ENCODE measurements at places on chromosomes 7 and 10.

GRCh38 chr10:86047588-86047987, 319.0 kb downstream of the GRID1 start:
- DNase-seq = no peak

DNA sequence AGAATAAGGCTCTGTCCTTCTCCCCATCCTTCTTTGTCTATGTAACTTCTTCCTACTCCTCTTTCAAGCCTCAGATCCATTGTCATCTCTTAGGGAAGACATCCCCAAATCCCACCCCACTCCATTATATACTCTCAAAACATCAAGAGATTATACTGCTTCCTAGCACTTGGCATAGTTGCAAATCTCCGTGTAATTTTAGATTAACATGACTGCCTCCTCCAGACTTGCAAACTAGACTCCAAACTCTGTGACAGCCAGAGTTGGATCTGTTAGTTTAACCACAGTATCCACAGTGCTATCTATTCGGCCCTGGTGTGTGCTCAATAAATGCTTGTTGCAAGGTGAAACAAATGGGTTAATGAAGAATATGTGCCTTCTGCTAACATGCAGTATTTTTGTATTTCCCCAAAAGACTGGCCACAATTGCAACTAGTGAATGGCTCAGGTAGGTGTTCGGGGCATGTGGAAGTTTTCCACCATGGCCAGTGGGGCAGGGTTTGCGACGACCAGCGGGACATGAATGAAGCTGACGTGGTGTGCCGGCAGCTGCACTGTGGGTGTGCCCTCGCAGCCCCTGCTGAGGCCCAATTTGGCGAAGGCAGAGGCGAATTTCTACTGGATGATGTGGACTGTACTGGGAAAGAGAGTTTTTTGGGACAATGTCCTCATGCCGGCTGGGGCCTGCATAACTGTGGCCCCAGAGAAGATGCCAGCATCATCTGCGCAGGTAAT, 34.5 kb upstream of the C10orf120 start:
- no peak for DNase-seq

DNA sequence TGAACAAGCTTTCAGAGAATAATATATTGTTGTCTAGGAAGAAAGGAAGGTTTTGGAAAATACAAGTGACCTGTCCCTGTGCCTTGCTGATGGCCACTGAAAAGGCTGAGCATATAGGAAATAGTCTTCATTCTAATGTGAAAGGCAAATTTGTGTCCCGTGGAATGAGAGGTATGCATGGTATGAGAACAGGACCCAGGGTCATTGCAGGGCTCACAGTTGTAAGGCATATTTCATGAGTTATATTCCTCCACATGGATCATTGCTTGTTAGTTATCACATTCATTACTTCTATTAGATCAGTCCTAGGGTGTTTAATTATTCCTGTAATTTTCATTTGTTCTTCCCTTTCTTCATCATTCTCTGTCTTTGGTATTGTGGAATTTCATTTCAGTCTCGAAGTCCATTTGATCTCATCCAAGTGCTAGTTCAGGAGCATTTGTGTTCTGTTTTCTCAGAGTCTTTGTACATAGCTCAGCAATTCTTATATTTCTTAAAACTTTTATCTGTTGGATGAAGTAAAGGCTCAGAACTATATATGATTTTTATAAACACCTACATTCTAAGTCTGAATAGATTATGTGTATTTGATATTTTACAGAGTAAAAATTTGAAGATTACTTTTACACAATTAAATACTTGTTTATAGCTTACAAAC, 39.4 kb upstream of the ARHGAP21 start:
- DNase-seq = no peak

DNA sequence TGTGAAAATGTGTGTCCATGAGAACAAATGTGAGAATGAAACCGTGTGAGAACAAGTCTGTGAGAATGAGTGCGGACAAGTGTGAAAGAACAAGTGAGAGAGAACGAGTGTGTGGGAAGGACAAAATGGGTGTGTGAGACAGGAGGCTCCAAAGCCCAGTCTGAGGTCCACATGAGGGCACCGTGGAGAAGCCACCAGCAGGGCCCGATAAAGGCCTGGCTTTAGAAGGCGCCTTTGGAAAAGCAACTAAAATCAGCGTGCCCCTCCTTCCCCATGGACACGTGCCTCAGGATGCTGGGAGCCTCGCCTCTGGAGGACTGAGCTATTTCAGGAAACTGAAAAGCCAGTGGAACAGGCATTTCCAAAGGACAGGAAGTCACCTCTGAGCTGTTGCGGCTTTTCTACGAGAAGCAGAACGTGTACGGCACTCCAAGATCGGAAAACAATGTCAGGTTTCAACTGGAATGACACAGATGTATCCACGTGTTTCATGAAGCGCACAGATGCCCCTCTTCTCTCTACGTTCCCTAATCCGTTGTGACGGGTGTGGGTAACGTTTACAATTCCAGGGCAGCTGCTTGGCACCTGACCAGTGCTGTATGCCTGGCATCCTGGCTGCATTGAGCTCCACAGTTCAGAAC, 46.4 kb downstream of the ESYT2 start:
- no peak for DNase-seq

- DNase-seq = no peak
Observed at GRCh38 chr7:146002431-146003078, 114.0 kb upstream of the CNTNAP2 start.

DNA sequence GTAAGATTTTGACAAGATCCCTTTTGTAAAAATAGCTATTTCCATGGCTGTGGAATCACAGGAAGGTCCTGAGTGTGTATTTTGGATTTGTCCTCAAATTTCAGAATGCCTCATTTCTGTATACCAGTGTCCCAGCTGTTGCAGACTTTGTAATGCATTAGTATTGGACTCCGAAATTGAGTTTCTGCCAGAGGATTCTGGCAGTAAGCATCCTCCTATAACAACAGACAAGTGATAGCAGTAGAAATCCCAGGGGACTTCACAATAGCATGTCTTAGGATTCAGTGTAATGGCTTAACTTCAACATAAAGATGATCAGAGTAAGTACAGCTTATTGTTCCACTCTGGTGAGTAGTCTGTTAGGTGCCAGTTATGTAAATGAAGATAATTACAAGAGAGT, 104.6 kb downstream of the FOXP2 start:
- DNase-seq = no peak

DNA sequence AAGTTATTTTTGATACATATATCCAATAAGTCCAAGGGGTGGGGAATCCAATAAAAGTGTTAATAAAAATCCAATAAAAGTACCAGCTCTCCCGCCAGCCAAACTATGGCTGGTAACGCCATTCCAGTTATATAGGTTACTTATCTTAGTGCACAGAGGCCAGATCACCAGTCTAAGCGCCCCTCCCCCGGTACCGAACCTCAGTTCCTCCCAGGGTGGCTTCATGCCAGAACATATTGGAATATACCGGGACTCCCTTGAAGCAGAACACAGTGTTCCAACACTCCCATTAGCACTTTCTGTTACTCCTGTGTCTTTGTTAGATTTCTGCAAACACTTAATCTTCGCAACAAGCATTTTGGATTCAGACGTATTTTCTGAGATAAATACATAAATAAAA, 7.5 kb downstream of the FBH1 start:
- no peak for DNase-seq

GRCh38 chr7:144771927-144772326, 63.9 kb downstream of the TPK1 start:
- no peak for DNase-seq

DNA sequence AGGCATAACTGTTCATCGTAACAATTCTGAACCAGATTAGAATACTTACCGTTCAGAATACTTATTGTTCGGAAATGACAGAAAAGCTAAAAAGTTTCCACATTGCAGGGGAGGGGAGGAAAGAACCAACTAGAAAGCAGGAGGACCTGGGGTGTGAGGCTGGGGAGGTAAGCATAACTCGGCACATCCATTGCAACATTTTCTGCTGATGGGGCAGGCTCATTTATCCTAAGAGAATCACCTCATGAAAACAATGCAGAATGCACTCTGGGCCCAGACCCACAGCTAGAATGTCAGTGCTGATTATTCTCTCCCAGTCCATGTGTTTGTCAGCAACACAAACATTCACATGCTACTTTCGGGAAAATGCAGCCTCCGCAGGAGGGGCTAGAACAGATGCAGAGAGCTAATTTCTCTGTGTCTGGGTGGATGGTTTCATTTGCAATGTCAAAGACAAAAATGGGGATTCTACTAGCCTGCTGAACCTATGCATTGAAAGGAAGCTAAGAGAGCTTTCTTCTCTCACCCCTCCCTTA, 9.6 kb downstream of the DNMBP start:
- DNase-seq = no peak

- DNase-seq = no peak
Observed at GRCh38 chr10:46019569-46020343, 10.7 kb downstream of the NCOA4 start.

DNA sequence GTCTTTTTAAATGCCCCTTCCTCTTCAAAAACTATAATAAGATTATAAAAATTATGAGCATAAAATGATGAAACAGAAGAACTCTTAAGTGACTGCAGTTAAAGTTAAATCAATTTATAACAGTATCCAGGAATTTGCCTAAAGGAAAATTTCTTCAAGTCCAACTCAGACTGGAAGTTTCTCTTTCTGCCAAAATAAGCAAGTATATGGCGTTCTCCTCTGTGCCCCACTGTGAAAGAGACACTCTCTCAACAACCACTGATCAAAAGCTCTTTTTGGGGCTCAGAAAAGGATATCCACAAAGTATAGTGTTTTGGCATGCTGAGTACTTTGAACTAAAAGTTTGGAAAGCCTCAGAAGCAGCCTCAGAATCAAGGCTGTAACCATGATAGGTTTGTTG, 139.9 kb downstream of the SKIDA1 start:
- DNase-seq = no peak

GRCh38 chr10:10734356-10735064, 283.2 kb upstream of the CELF2 start:
- DNase-seq = no peak

DNA sequence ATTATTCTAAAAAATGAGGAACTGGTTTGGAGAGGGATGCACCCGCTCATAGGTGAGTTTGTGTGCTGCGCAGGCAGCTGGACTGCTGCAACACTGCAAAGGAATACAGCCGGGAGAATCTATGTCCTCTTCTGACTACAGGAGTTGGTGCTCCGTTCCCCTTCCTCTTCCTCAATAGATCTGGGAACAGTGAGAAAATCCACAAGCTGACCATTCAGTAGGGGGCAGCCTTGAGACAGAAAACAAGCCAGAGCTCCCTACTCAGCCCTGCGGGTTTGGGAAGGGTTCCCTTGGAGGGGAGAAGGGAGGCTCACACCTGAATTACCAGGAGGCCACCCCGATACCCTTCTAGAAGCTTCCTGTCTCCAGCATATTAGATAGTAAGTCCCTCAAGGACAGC, 87.3 kb upstream of the FOXI2 start:
- no peak for DNase-seq

GRCh38 chr7:126715076-126715475, 537.7 kb downstream of the GRM8 start:
- DNase-seq = no peak

DNA sequence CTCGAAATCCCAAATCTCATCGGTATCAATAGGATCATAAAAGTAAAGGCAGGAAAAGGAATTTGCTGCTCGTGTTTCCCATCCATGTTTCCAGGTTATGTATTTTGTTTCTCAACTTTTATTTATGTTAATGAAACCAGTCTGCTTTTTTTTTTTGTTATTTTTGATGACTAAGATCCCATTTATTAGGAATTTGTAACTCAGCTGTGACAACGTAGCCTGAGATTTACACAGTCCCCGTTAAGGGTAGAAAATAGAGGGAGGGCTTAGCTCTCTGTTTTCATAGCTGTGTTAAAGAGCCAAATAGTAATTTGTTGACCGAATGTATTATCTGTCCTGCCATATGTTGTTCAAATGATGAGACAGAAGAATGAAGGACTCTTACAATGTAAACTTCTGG, 164.0 kb downstream of the MGMT start:
- DNase-seq = no peak

DNA sequence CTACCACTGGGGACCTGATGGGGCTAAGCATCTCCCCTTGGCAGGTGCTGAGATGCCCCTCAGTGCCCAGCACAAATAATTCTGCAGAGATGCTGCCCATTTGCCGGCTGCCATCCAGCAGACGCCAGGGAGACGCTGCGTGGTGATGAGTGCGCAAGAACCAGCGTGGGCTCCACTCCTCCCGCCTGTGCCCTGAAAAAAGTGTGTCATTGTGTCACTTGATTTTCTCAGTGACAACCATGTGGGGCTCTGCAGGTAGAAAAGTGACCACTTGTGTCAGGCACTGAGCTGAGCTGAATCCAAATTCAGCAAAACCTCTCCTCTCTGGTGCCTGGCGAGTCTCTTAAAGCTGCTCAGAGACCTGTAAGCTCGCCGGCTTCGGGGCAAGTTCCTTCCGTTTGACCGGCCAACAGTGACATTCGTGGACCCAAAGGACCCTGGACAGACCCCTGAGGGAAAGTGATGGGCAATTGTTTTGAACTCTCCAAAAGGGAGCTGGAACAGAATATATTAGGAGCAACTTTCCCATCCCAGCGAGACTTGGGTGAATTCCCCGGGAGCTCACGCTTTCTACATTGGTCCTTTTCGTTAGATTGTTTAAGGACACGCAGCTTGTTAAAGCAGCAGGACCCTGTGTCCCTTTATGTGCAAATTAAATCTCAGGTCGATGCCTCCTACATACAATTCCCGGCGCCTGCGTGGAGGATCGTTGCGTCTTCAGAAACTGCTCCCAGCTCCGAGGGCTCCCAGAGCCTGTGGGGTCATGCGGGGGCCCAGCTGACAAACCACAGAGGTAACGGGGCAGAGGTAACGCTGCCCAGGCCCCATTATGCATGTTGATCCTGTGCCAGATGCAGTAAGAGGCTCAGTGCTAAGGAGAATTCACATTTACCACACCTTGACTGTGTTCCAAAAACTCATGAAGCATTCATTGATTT, 332.7 kb downstream of the ADARB2 start:
- DNase-seq = no peak

DNA sequence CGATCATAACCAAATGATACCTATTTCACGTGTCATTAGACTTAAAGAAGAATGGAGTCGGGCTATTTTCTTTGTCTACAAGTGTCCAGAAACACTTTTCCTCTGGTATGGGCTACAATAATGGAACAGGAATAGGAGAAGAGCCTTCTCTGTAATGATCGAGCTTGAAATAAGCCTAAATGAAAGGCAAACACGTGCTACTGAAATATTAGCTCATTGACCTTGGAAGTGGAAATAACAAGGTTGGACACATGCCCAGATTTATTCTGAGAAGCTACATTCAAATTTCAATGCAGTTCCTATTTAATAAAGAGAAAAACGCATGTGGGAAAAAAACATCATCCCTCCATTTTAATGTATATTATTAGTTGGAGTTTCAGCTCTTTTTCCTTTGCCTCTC, 254.7 kb upstream of the PTER start:
- DNase-seq = no peak

DNA sequence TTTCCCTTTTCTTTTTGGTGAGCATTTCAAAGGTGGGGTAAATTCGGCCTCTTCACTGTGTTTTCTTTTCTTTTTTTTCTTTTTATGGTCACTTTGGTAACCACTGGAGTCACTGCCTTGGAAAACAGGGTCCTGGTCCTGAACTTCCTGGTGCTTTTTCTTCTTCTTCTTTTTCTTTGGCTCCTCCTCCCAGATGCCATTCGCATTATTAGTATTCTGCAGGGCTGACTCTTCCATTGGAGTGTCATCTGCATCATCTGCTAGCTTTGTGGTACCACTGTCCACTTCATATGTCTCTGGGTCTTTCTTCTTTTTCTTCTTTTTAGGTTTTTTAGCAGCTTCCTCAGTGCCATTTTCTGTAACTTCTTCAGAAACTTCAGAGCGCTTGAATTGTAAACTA, 10.5 kb downstream of the POLR1F start:
- DNase-seq = no peak

- no peak for DNase-seq
Observed at GRCh38 chr7:74092964-74093471, 9.4 kb downstream of the LIMK1 start.
